HCT116 (cell line): ENCODE measurements at places on chromosomes 12 and 14. TPM values are rescaled to one million over a fixed set of nuclear protein-coding genes. Genes with fewer than 3 reads are reported as not detected.

PAH gene
- 2.8 TPM for total RNA-seq

- no peak for DNase-seq
Observed at GRCh38 chr14:95300002-95300696, 19.6 kb downstream of the CLMN start.

GRCh38 chr12:25797949-25798348 lies 160.5 kb upstream of the RASSF8 start:
- DNase-seq = no peak

GRCh38 chr12:102204025-102204424 lies 6.4 kb upstream of the PMCH start:
- DNase-seq = no peak

- no peak for DNase-seq
Observed at GRCh38 chr12:1680804-1681492, 9.9 kb upstream of the ADIPOR2 start.

DNA sequence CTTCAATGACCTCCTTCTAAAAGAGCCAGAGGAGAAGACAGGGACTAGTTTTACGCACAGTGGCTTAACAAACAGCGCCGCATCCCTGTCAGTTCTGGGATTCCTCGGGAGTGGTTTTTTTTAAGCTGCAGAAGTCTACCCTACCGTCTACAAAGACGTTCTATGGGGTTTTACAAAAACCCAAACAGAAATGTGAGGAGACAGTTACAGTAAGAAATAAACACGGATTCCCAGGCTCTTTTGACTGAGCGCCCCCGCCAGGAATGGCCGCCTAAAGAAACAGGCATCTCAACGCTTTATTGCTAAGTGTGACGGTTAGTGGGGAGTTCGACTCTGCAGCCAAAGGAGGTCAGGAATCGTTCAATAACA lies 484 bp downstream of the ALKBH1 start:
- DNase-seq = no peak

GRCh38 chr14:85063747-85064146 lies 466.2 kb upstream of the FLRT2 start:
- DNase-seq = no peak
